ENCODE measurements at places on chromosomes 4 and X.

- no peak for DNase-seq
These were observed 11.3 kb downstream of the LAMP2 start for GRCh38 chrX:120457766-120458180.

DNA sequence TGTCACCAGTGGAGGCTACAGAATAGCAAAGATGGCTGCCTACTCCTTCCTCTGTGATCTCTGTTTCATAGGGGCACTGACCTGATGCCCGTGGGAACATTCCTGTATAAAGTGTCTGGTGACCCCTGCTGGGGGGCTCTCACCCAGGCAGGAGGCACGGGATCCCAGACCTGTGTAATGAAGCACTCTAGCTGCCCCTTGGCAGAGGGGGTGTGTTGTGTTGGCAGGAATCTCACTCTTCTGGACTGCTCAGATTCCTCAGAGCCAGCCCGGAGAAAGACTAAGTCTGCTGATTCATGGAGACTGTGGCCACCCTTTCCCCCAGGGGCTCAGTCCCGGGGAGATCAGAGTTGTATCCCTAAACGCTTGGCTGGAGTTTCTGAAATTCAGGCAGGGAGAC lies 648.3 kb downstream of the SPRY1 start:
- no peak for DNase-seq

DNA sequence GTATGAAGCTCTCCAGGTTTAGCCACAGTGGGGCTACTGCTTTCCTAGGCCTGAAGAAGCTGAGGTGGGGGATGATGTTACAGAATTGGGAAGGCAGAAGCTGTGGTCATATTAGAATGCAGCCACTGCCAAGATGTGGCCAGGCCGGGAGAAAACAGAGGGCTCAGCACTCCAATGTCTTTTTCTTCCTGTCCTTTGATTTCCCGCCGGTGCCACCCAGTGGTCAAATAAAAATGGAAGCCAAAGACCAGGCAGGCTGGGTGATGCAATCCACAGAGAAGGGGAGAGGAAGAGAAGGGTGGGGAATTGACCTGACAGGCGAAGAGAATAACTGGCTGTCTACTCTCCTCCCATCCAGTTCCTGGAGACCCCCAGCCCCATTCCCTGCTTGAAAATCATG lies 94.9 kb upstream of the SHISA3 start:
- no peak for DNase-seq

DNA sequence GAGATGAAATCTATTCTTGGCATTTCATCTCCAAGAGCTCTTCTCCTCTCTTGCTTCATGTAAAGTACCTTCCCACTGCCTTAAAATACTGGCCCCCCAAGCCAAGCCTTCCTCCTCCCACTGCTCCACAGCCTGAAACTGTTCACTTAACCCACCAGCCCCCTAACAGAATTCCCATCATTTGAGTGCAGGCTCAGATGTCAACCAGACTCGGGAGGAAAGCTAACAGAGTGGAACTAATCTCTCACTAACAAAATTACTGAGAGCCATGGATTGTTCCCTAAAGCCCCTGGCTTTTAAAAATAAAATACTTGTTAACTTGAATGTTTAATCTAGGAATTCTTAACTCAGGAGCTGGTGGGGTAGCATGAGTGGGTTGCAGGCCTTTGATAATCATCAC lies 7.1 kb upstream of the DCUN1D4 start:
- no peak for DNase-seq

GRCh38 chrX:86002076-86002896 lies 45.1 kb downstream of the CHM start:
- no peak for DNase-seq

GRCh38 chr4:10205223-10205622 lies 88.6 kb upstream of the WDR1 start:
- DNase-seq, result no peak

DNA sequence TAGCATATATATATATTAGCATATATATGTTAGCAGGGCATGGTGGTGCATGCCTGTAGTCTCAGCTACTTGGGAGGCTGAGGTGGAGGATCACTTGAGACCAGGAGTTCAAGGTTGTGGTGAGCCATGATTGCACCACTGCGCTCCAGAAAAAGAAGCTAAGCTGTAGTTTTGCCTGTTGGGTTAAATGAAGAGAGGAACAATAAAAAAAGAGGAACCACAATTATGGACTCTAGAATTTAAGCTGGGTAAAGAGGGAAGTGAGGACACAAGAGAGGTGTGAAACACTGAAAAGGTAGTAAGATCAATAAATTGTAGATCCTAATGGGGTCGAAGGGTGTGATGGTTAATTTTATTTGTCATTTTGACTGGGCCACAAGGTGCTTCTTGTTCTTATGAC lies 40.5 kb upstream of the HSD17B10 start:
- no peak for DNase-seq

- DNase-seq, result no peak
These were observed 69.8 kb upstream of the BMP2K start for GRCh38 chr4:78706302-78706701.

DNA sequence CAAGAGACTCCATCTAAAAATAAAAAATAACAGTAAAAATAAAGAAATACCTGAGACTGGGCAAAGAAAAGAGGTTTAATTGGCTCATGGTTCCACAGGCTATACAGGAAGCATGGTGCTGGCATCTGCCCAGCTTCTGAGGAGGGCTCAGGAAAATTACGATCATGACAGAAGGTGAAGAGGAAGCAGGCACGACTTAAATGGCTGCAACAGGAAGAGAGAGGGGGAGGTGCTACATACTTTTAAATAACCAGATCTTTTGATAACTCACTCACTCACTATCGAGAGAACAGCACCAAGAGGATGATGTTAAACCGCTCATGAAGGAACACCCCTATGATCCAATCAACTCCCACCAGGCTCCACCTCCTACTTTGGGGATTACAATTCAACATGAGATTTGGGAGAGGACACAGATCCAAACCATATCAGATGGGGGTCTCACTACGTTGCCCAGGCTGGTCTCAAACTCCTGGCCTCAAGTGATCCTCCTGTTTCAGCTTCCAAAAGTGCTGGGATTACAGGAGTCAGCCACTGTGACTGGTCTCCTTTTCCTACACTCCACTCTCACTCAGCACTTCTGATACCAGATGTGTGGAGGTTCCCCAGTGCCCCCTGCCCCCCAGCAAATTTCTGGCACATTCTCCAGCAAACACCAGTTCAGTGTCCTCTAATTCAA lies 11.9 kb upstream of the ZNF157 start:
- DNase-seq, result no peak

GRCh38 chr4:120704538-120704937 lies 218.0 kb downstream of the PRDM5 start:
- no peak for DNase-seq

- DNase-seq, result no peak
These were observed 53.4 kb upstream of the COL25A1 start for GRCh38 chr4:109355835-109356234.

DNA sequence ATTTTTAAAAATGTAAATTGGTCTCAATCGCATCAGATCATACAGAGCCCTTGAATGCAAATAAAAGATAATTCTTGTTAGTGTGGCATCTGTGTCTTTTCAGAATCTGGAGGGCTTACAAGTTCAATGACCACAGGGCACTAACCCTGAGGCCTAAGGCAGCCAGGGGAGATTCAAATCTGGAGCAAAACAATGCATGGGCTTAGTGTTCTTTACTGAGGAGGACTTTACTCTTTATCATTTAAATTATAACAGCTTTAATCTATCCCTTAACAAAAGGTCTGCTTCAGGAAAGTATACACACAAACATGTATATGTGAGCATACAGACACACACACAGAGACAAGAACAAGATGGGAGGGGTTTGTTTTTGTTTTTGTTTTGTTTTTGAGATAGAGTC lies 51.0 kb upstream of the NSUN7 start:
- no peak for DNase-seq

DNA sequence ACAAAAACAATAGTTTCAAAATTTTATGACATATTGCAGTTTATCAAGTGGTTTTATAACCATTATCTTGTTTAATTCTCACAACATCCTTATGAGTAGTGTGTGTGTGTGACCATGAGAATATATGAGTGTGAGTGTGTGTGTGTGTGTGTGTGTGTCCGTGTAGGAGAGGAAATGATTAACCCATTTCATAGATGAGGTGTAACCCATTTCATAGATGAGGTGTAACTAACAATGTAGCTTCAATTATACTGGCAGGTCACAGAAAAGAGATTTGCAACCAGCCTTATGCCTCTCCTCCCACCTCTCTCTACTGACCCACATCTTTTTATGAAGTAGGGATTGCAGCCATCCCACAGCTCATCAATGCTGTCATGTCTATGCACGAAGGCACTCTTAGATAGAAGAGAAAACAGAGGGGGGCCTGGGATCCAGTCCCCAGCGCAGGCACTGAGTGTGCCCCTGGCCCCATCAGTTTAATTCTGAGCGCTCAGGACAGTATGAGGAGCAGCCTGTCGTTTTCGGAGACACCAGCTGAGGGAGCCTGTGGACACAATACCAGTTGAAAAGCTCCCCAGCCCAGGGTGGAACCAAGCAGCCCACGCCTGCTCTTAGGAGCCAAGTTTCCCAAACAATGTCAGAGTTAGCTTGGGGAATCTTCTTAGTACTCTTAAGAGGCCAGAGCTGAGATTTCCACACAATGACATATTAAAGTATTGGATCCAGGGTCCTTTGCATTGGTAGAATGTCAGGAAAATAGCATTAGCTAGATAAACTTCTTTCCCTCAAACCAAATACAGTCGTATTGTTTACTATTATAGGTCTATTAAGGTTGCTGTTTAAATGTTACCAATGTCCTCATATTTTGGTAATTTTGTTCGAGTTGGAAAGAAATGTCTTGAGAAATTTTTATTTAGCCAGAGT lies 88.6 kb downstream of the PALLD start:
- no peak for DNase-seq

DNA sequence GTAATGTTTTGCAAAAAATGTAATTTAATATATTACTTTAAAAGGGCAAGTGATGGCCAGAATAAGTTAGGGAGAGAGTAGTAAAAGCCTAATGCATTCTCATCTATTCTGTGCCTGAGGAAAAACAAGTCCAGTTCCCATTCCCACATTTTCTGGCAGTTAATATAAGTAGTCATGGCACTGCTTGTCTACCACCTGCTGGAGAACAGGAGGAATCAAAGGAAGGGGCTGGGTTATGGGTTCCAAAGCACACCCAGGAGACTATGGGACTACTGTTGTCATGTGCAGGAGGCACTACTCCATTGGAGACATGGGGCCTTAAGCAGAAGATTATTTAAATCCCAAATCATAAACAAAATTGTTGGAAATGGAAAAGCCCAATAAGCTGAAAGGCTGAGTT lies 2618.6 kb downstream of the ARAP2 start:
- no peak for DNase-seq

GRCh38 chrX:44082829-44083228 lies 109.6 kb upstream of the NDP start:
- no peak for DNase-seq

DNA sequence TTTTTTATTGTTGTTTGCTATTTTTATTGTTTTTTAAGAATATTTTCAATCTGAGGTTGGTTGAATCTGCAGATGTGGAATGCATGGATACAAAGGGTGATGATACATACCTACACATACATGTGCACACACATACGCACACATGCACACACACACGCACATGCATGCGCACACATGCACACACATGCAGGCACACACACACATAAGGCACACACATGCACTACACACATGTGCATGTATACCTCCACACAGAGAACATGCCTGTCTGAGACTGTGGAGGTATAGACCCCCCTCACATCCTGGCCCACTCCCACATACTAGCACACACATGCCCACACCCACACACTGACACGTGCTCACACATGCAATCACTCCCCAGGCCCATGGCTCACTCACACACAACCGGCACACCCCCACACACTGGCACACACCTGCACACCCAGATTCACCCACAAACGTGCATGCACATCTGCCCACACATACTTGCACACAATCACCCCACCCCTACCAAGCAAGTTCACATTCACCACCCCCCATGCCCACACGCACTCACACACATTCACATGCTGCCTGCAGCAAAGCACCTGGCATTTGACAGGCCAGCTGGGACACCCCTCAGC lies 97.6 kb upstream of the AFAP1 start:
- no peak for DNase-seq

- DNase-seq, result no peak
These were observed 271.8 kb upstream of the TENM3 start for GRCh38 chr4:181971411-181971810.

DNA sequence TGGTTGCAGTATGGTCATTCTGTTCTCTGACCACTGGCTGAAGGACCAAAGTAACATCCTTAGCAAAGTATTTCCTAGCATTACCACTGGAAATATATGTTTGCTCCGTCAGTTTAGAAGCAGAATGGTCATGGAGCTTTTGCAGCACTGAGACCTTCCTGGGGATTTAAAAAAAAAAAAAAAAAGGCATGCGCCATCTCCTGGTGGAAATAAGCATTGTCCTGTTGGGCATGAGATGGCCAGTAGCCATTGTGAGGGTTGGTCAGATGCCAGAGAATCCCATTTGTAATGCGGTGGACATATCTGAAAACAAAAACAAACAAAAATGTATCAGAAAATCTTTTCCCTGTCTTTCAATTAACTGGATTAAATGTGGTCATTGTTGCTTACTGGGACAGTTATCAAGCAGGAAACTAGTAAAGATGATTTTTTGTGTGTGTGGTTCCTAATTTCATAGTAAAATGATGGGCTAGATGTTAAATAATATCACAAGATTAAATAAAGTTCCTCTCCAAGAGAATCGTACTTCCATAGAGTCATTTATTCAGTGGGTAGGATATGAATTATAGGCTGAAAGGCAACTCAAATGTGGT lies 139.6 kb downstream of the SOWAHB start:
- no peak for DNase-seq

DNA sequence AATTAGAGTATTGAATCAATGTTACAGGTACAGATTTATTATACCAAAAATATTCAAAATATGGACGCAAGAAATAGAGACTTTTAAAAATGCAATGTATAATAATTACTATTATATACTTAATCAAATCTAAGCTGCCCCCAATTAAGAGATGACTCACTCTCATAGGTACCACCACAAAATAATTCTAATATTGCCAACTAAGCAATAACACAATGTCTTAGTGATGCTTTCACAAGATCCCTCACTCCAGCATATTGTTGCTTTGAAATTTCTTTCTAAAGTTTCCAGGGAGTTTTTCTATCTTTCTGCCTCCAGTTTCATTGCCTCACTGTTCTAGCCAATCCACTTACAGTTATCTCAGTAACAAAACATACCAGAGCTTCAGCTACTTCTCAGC lies 270.0 kb upstream of the PABPC4L start:
- DNase-seq, result no peak

- no peak for DNase-seq
These were observed 75.6 kb upstream of the DYNLT3 start for GRCh38 chrX:37922928-37923327.

GRCh38 chrX:10030570-10030969 lies 63.4 kb downstream of the CLDN34 start:
- no peak for DNase-seq

- DNase-seq, result no peak
These were observed 262.8 kb downstream of the EPHA5 start for GRCh38 chr4:65407483-65407882.

- DNase-seq, result no peak
These were observed 422.8 kb upstream of the PABPC4L start for GRCh38 chr4:134624365-134624764.

DNA sequence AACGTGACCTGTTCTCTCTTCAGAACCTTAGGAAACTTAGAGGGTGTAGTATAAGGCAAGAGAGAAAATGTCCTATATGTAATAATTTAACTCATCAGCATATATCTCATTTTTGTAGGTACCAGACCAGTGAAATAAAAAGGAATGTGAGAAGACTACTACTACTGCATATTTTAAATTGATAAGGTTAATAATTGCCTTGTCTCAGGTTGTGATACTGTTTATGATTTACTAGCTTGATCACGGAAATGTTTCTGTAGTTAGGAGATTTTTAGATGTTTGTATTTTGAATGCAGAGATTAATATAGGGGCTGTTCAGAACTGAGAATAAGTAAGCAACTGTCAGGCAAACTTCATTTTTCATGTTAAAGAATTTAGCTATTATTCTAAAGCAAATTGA lies 1563.4 kb downstream of the C4orf33 start:
- no peak for DNase-seq
